Subcutaneous adipose tissue (tissue), 4 donors: ENCODE measurements at places on chromosomes 2 and 18. TPM values are rescaled to one million over a fixed set of nuclear protein-coding genes. Genes with fewer than 3 reads are reported as not detected.

SLC16A14 gene
- total RNA-seq, result 2.2 TPM

CFAP53 gene
- total RNA-seq, result not detected

LYPD1 gene
- total RNA-seq, result not detected

ERICH2 gene
- not detected for total RNA-seq

CHCHD5 gene
- 10.4 TPM for total RNA-seq

ZAP70 gene
- 3.1 TPM for total RNA-seq

VWA3B gene
- not detected for total RNA-seq

APLF gene
- total RNA-seq, result 10.8 TPM

IL36RN gene
- not detected for total RNA-seq

UPP2 gene
- total RNA-seq, result not detected

SCN3A gene
- 0.38 TPM for total RNA-seq

ORMDL1 gene
- total RNA-seq, result 132 TPM
